ENCODE measurements at places on chromosomes 1 and 21.

DNA sequence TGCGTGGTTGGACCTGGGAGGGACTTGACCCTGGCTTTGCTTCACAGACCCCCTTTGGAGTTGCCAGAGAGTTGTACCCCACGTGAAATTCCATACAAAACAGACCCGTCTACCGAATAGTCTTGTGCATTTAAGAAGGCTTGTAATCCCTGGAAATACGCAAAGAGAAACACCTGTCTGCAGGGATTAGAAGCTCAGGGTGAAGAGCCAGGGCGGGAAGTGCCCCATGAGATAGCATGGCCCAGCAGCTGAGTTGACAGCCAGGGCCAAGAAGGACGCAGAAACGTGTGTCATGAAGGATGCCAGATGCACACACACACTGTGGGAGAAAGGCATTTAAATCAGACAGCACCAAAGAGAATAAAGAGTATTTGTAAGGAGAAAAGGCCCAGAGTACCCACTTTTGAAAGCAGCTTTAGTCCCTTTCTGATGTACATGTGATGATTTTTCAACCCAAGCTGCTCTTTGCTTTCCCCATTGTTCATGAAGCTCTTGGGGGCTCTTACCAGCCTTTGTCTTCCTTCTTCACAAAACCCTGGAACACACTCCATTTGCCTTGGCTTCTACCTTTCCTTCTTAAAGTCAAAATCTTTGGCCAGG, 46.6 kb downstream of the PCP4 start:
- no peak for DNase-seq

DNA sequence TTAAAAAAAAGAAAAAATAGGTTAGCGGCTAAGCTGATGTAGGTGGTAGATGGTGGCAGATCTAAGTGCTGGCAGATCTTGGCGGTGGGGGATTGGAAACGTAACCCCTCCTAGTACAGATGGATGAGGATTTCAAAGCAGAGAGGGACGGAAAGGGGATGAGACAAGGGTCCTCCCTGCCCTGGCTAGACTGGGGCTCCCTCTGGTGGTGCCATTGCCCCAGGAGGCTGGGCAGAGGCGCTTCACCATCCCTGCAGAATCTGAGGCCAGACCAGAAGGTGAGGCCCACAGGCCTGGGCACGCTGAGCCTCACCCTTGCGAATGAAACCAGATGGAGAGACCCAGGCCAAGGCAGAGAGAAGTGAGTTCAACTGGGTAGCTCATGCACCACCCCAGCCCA, 7.0 kb upstream of the PLEKHA6 start:
- peak; percentile 67 for DNase-seq

- no peak for DNase-seq
These were observed 1.5 kb downstream of the GALNT2 start for GRCh38 chr1:230068621-230068873.

- no peak for DNase-seq
These were observed 6.5 kb upstream of the CDC20 start for GRCh38 chr1:43352351-43352705.

- no peak for DNase-seq
These were observed 19.3 kb upstream of the TBX19 start for GRCh38 chr1:168261390-168261789.

DNA sequence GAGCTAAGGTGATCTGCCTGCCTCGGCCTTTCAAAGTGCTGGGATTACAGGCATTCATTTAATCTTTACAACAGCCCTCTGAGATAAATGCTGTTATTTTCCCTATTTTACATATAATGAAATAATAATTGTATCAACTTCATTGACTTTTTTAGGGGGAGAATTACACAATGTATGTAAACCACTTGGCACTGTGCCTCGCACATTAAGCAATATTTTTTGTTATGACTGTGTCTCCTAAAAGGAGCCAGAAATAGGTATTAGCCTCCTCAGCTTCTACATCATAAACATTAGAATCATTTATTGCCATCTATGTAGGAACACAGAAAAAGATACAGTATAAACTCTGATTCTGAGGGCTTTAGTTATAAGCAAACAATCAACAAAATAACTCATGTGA, 1.1 kb upstream of the DNAJC28 start:
- DNase-seq, result no peak

DNA sequence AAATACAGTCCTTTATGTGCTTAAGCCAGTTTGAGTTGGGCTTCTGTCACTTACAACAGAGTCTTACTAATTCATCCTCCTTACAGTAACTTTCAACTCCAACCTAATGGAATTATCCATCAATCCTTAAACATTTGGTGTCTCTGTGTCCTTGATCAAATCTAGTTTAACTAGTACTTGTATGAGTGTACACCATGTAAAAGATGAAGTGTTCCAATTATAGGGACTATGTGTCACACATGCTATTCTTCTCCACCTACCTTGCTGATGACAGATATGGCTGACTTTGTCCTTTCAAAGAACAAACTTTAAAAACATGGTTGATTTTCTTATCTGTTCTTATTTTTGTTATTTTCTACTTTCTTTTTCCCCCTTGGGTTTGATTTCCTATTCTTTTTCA, 60.4 kb upstream of the NBPF3 start:
- DNase-seq, result no peak

Measured in 8988T (cell line).